B cell (primary cell): ENCODE measurements at places on chromosomes 5 and 9. TPM values are rescaled to one million over a fixed set of nuclear protein-coding genes. Genes with fewer than 3 reads are reported as not detected.

Gene NUTM2F
- not detected in 2 replicates for polyA plus RNA-seq

Gene FBLL1
- 0.10 TPM in 1 of 2 replicates, not detected in the other for polyA plus RNA-seq

Gene OR13C4
- polyA plus RNA-seq: not detected in 2 replicates

Gene ADAMTS13
- polyA plus RNA-seq: 4.9 and 5.7 TPM in 2 replicates

Gene PRR16
- 0.09 and 0.16 TPM in 2 replicates for polyA plus RNA-seq

Gene SLC45A2
- polyA plus RNA-seq: not detected in 2 replicates

Gene SNAPC3
- polyA plus RNA-seq: 15.2 and 16.6 TPM in 2 replicates

Gene TXNDC8
- polyA plus RNA-seq: not detected in 2 replicates

Gene CACNA1B
- polyA plus RNA-seq: not detected in 2 replicates

Gene PLCXD3
- polyA plus RNA-seq: not detected in 2 replicates

Gene SHOC1
- not detected in 2 replicates for polyA plus RNA-seq

Gene NLN
- polyA plus RNA-seq: 1.1 and 1.7 TPM in 2 replicates

Gene GFRA3
- not detected in 2 replicates for polyA plus RNA-seq

Gene IL5
- not detected in 2 replicates for polyA plus RNA-seq
